ENCODE measurements at places on chromosomes 2 and 18. TPM values are rescaled to one million over a fixed set of nuclear protein-coding genes. Genes with fewer than 3 reads are reported as not detected.

The BMP10 gene
- total RNA-seq: not detected

DNA sequence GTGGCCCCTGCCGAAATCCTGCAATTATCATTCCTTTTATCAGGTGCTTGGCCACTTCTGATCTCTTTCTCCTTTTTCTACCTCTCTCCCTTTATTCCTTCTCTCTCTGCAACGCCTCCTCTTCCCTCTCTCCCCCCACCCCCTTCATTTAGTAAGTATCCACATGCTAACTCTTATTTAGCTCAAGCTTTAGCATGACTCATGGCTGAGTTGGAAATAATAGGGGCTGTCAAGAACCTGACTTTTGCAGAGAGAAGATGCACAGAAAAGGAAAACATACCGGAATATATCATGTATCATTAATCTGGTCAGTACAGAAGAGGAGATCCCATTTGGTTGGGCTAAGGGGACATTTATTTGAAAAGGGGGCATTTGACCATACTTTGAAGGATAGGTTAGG lies 33.1 kb downstream of the FAM171B start:
- no peaks in the 10 kb centered on the region for H3K27me3 ChIP-seq
- peaks cover 27% of the 10 kb centered on the region for H3K4me1 ChIP-seq
- no peak overlapping the region for H3K4me3 ChIP-seq
- peaks cover 28% of the 10 kb centered on the region for H3K36me3 ChIP-seq

GRCh38 chr2:62175728-62176127 lies 20.2 kb upstream of the B3GNT2 start:
- H3K4me1 ChIP-seq: peaks cover 4% of the 10 kb centered on the region
- no peak for DNase-seq
- no peak overlapping the region for H3K4me3 ChIP-seq
- no peak overlapping the region for H3K27ac ChIP-seq
- H3K27me3 ChIP-seq: no peaks in the 10 kb centered on the region

GRCh38 chr2:71700658-71701397 lies 247.5 kb downstream of the DYSF start:
- no peaks in the 10 kb centered on the region for H3K36me3 ChIP-seq
- DNase-seq: no peak
- no peak overlapping the region for H3K4me3 ChIP-seq

DNA sequence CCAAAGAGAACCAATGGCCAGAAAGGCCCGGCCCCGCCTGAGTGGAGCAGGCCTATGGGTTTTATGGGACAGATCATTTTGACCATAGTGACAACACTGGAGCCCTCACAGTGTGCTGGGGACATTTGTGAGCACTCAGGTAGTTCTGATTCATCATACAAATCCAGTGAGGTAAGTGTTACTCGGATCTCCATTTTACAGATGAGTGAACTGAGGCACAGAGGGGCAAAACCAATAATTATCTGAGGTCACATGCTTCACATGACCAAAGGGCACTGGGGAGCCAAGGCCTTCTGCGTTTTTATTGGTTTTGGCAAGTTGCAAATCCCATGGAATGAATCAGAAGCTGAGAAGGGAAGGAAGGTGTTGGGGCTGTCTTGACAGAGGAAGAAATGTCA lies 111.5 kb upstream of the MGAT5 start:
- no peak overlapping the region for H3K27ac ChIP-seq
- no peaks in the 10 kb centered on the region for H3K36me3 ChIP-seq
- H3K27me3 ChIP-seq: no peaks in the 10 kb centered on the region

- H3K27ac ChIP-seq: peak overlapping the region; percentile 90
- peaks cover 7% of the 10 kb centered on the region for H3K4me1 ChIP-seq
- H3K4me3 ChIP-seq: peak overlapping the region; percentile 82
- peak; percentile 90 for DNase-seq
- H3K27me3 ChIP-seq: no peaks in the 10 kb centered on the region
Measured at GRCh38 chr2:25215948-25216679, 47.7 kb upstream of the POMC start.

DNA sequence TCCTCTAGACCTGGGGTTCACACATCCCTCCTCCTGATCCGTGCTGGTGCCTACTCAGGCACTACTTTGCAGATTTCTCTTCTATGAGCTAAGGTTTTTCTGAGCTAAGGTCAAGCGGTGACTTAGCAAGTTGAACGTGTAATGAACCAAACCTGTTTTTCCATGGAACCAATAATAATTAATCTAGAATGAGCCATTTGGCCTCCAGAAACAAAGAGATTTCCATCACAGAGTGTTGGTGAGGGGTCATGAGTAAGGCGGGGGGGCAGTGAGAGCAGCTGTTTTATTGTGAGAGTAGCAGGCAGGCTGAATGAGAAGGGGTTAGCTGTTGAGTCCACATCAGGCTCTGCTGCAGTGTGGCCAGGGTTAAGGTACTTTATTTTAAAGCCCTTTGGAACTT lies 112.0 kb upstream of the FOSL2 start:
- no peaks in the 10 kb centered on the region for H3K4me1 ChIP-seq
- no peaks in the 10 kb centered on the region for H3K36me3 ChIP-seq
- no peaks in the 10 kb centered on the region for H3K27me3 ChIP-seq
- H3K4me3 ChIP-seq: no peak overlapping the region
- DNase-seq: no peak

DNA sequence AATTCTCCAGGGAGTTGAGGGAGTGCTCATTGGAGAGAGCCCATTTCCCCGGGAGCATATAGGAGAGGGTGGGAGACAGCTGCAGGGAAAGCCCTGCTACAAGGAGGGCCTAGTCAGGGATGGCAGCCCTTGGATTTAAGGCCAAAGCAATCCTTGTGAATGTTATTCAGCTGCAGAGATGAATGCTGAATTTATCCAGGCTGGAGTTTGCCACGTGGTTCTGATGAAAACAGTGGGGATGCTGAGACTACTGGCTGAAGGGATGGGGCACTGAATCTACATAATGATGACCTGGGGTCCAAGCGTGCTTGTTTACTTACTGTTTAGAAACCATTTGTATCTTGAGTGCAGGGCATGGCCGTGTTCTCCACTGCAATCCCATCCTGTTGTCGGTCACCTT lies 35.6 kb upstream of the RNF149 start:
- H3K36me3 ChIP-seq: peaks cover 7% of the 10 kb centered on the region
- no peak overlapping the region for H3K4me3 ChIP-seq

DNA sequence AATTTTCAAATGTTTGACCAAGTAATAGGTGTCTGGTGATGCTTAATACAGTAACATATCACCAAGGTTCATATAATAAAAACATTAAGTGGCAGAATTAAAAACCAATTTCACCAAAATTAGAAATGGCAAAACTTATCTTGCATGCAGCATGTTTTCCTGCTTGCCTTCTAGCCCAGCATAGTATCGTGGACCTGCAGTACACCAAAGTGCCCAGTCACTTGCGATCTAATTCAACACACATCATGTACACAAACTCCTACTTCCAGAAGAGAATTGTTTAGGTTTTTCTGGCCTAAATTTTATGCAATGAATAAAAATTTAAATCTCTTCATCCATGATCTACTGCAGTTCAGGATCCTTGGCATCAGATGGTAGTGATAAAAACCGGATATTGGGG lies 28.9 kb downstream of the LPIN2 start:
- H3K27ac ChIP-seq: 0 out of 2 replicates have a peak overlapping the region, but pooled peaks have one; percentile 24
- H3K27me3 ChIP-seq: no peaks in the 10 kb centered on the region
- DNase-seq: no peak
- H3K4me3 ChIP-seq: no peak overlapping the region
